ENCODE measurements at places on chromosomes 5 and 9.

DNA sequence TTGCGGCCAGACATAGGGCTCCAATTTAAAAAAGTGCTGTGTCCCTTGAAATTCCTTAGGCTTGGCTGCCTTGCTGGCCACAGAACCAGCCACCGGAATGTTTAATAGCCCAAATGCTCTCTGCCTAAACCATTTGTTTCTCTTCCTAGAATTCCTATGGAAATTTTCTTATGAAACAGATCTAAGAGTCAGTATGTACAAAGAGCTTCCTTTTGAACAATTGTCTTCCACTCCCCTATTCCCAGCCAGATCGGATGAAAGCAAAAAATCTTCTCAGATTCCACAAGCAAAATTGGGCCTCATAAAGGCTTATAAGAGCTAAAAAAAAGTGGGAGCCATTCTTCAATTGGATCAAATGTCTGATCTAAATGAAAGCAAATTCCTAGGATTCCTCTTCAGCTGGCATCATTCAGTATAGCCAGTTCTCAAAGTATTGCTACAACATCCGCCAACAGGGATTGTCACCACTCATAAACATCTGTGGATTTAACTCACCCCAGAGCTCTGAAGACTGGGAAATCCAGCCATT is 104.3 kb downstream of the CEMIP2 start:
- no peak for DNase-seq

DNA sequence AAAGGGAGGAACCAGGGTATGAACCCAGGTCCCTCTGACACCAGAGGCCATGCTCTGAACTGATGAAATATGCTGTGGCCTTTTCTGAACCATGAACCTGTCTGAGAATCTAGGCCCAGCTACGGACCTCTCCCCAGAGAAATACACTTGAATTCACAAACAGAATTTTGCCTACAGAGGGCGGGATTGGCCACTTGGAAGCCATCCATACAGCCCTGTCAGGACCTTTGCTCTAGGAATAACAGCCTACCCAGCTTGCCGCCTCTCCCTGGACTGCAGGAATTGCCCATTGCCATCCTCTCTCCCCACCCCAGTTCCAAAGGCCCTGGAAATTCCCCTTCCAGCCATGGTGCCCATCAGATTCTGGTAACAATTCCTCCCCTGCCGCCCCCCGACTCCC is 26.6 kb downstream of the MORN5 start:
- no peak for DNase-seq

- DNase-seq: no peak
Measured at GRCh38 chr5:43485406-43485805, 1.7 kb upstream of the TMEM267 start.

DNA sequence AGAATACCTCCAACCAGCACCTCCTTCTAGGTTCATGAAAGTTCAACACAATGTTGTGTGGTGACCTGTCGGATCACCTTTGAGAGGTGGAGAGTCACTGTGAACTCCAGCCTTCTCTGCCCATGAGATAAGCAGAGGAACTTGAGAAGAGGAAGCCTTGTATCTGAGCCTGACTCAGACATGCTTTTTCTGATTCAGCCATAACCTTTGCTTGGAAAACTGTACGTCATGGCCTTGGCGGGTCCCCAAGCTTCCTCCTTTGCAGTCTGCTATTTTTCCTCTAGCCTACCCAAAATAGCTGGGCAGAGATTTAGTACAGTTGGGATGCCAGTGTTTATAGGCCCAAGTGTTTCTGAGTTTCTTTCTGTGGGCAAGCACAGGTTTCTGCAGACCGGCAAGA is 274.7 kb downstream of the CETN3 start:
- no peak for DNase-seq

DNA sequence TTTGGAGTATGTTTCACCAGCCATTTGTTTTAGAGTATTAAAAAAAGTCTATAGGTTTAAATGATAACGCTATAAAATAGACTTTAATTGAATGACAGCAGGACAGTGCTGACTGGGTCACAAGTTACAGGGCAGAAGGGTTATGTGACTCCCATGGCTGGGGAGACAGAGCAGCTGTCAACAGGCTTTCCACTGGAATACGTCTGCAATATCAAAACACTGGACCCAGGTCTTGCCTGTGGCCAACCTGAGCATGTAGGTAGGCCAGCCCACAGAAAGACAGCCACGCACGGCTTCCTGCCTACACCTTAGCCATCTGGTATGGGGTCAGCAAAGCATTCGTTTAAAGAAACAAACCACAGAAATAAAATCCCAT is 80.7 kb downstream of the OTULIN start:
- DNase-seq: no peak

DNA sequence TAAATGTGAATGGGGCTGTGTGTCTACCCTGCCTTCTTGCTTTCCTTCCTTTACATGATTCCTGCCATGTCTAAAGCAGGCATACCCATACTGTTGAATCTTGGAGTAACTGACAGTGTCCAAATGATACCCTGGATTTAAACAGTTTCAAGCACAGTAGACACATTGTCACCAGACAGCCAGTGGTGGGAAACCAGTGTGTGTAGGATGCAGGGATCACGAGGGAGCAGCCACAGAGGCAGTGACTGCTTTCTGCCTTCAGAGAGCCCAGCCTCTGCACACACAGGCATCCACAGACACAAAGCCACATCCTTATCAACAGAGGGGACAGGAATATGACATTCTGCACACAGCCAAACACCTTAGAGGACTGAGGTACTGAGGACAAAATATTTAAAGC is 184.2 kb upstream of the TBCA start:
- no peak for DNase-seq

Measured in stimulated activated CD4-positive, alpha-beta T cell treated with anti-CD3 and anti-CD28 coated beads, Interleukin-4, amount 100 ng/mL, for 24 hours (primary cell).